NCI-H2029 treated with DMSO at 0.1 percent for 48 hours (cell line): ENCODE measurements at places on chromosomes 13 and 19.

DNA sequence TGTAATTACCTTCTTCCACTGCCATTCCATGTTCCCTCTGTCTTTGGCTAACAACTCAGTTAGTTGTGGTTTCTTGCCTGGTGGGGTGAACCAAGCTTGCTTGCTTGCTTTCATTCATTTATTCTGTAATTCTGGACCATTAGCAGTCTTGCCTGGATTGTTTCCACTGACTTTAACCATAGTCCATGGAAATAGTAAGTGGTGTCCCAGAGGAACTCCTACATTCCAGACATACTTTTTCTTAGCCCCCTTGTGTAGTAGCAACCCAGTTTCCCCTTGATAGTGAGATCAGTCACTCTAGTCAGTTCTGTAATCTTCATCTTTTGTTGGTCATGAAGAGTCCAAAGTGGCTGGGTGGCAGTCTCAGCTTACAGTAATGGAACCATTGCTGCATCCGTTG, 23.2 kb downstream of the PDS5B start:
- DNase-seq = no peak

DNA sequence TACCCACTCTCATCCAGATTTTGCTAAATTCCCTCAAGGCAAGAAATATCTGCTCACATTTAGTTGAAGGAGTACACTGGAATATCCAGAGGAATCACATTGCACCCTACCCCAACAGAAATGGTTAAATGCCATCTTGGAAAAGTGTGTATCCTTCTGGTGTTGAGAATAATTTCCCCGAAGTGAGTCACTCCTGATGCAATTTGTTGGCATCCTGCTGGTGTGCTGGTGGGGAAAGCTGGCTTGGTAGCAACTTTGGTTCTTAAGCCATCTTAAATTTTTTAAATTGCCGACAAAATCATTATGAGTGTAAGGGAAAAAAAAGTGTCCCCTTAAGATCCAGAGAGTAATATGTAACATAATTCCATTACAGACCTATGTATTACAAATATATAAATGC, 337.3 kb upstream of the DACH1 start:
- DNase-seq = no peak

GRCh38 chr19:47618771-47619170, 9.8 kb downstream of the BICRA start:
- no peak for DNase-seq

DNA sequence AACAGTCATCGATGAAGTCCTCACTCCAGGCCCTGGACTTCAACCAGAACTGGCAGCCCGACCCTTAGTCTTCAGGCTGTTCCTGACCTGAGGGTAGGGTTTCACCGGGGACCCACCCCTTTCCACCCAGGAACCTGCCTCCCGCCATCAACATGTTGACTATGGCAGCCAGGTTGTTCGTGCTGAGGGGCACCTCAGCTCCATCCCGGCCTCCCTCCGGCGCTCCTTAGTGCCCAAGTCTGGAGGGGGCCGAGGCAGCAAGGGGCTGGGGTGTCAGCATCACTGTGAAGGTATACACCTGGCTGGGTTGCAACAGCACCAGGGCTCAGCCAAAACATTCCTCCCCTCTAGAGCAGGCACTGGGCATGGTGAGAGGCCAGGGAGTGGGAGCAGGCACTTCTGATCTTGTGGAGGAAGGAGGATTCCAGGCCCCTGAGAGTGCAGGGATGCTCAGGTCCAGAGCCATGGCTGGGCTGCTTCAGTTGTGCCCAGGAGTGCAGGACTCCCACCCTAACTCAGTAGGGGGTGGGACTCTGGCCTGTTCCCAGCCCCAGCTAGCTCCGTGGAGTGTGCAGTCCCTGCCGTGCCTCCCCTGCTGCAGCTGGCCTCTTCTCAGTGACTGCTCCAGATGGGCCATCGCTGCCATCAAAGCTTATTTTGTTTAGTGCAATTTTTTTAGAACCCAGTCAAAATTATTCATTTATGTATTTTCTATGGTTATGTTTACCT, 1445.9 kb downstream of the PCDH9 start:
- no peak for DNase-seq
